ENCODE measurements at places on chromosomes 11 and 22.

GRCh38 chr11:93324500-93324899 lies 6.0 kb upstream of the DEUP1 start:
- no peak for DNase-seq

- DNase-seq = no peak
Observed at GRCh38 chr11:17521106-17521900, 22.9 kb downstream of the USH1C start.

- DNase-seq = peak; percentile 73
Observed at GRCh38 chr22:50270666-50271394, 650 bp upstream of the MAPK11 start.

- no peak for DNase-seq
Observed at GRCh38 chr11:111177037-111177871, 68.3 kb upstream of the POU2AF2 start.

DNA sequence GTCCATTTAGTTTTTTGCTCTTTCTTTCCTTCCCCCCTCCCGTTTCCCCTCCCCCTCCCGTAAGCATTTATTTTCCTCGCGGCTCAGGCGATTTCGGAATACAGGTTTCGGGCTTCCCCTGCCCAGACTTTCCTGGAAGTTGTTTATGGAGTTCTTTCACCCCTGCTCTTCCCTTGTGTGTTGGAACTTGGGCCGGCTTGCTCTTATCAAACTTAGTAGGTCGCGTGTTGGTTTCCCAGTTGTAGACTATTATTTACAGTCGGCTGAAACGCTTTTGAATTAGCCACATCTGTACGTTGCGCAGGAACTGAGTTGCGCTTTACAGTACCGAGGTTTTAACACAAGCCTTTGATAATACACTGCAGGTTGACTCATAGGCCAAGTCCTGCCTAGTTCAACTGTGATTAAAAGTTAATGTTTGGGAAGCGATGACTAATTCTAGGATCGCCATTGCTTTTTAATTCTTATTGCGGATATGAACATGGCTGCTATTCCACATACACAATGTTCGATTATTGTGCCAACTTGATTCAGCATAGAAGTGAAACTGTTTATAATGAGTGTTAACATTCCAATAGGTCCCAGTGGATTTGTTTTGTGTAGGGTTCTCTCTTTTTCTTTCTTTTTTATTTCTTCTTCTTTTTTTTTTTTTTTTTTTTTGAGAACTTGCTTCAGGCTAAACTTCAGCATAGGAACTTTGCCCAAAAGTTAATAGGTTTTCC lies 1.7 kb downstream of the YAP1 start:
- DNase-seq = no peak

- DNase-seq = no peak
Observed at GRCh38 chr11:120200677-120201076, 10.2 kb upstream of the OAF start.

GRCh38 chr11:4006946-4007680 lies 87.5 kb upstream of the RRM1 start:
- DNase-seq = no peak

GRCh38 chr11:69061713-69062053 lies 13.0 kb downstream of the TPCN2 start:
- DNase-seq = no peak

GRCh38 chr22:47308886-47309285 lies 546.4 kb downstream of the TBC1D22A start:
- DNase-seq = no peak

- peak; percentile 49 for DNase-seq
Observed at GRCh38 chr11:119339589-119340334, 921 bp downstream of the C1QTNF5 start.

GRCh38 chr11:19674836-19675235 lies 37.8 kb upstream of the NAV2 start:
- no peak for DNase-seq

DNA sequence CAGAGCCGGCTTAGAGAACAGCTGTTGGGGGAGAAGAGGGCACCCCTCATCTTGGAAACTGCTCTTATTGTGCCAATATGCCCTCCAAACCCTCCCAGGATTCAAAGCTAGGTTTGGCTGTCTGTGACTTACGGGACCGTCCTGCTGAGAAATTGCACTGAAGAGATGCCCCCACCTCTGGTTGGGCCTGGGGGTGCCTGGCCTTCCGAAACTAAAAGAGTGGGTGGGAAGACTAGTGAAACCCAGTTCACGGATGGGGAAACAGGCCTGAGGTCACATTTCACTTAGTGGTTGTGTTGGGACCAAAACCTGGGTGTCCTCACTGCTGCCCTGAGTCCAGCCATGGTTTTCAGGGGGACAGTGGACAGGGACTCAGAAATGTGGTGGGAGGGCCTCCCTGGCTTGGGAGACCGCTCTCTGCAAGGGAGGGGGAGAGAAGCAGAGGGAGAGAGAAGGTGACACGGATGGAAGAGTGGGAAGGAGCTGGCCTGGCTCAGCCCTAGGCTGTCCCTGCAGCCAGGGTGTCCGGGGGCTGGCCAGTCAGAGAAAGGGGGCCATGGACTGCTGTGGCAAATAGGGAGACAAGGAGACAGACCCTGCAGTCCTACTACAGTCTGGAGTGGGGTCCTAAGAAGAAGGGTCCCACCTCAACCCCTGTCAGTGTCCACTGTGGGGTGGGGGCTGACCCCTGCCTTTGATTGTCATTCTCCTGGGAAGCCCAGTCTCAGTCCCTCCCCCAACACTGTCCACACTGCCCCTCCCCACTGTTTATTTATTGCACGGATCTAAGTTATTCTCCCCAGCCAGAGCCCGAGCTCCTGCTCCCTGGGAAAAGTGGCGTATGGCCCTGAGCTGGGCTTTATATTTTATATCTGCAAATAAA lies 13.6 kb downstream of the MAFF start:
- DNase-seq = no peak

GRCh38 chr11:11149671-11150459 lies 203.2 kb downstream of the CSNK2A3 start:
- DNase-seq = peak; percentile 17

DNA sequence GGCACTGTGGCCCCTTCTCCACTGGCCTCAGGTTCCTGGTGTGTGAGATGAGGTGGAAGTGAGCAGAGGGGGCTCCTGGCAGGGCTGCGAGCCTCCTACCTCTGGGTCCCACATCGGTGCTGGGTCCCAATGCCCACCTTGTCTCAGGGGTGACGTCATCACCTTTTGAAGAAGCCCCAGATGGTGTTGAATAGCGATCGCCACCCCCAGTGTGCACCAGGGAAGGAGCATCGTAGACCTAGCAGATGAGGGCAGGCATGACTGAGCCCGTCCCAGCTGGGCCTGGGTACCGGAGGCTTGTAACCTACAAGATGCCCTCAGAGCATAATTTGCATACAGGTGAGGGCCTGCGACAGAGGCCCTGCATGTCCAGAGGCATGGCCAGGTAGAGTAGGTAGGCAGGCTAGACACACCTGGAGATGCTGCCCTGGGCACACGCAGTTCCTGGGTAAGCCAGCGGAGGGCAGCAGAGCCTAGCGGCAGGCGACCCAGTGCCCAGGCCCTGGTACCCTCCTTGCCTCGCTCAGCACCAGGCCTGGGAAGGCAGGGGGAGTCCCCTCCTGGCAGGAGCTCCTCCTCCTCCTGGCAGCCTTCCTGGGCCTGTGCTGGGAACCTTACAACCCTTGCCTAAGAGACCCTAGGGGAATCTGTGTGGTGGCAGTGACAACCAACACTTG lies 52.5 kb downstream of the TPCN2 start:
- DNase-seq = peak; percentile 82

DNA sequence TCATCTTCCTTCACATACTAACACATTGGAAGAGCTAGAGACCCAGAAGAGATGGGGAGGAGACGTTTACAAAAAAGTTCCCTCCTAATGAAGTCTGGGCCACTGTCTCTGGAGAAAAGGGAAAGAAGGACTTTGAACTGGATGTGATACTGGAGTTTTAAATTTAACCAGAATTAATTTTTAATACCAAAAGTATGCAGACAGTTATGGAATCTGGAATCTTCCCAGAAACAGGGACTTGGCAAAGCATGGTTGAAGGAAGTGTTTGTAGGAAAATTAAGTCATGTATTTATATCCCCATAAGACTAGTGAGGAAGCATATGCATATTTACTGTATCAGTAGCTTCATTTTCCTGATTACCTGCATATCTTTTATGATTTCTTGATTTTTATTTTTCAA lies 215.5 kb downstream of the TTC28 start:
- DNase-seq = no peak

DNA sequence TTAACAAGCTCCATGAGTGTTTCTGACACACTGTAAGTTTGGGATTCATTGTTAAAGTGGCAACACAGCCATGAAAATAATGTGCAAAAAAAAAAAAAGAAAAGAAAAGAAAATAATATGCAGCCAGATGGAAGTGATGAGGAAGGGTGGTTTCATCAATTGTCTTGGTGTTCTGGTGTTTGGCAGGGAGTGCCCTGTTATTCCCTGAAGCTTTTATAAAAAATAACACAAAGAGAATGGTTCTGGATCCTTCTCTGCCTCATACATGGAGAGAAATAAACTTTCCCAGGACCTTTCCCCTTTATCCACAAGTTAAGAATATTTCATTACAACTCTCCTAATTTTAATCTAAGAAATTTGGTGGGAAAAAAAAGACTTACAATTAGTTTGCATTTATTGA lies 16.7 kb downstream of the AMOTL1 start:
- no peak for DNase-seq

DNA sequence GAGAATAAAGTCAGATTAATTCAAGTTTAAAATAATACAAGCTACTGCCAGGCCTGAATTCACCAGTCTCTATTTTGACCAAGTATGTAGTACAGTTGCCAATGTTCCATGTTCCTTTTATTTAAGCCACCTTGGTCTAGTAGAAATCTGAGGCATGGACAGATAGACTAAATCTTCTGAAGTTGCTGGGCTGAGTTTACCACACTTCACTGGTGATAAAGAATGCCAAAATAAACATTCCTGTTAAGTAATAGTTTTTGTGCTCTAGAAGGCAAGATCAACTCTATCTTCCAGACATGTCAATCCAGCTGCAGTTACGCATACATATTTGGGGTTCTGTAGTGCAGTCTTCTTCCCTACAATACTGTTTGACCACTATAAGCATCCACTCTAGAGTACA lies 83.9 kb upstream of the C11orf87 start:
- DNase-seq = no peak

DNA sequence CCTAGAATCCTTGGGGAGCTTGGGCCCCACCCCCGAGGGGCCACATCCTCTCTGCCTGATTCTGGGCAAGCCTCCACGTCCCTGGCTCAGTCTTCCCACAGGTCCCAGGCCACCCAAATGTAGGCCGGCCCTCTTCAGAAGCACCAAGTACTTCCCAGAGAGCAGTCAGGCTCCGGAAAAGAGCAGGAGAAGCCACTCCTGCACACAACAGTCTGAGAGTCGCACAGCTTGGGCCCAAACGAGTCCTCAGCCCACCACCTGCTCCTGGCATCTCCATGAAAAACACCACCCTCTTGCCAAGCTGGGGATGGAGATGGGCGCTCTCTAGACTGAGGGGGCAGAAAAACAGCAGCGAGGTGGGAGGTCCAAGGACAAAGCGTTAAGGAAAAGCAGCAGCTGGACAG lies 15.4 kb downstream of the EHD1 start:
- no peak for DNase-seq

DNA sequence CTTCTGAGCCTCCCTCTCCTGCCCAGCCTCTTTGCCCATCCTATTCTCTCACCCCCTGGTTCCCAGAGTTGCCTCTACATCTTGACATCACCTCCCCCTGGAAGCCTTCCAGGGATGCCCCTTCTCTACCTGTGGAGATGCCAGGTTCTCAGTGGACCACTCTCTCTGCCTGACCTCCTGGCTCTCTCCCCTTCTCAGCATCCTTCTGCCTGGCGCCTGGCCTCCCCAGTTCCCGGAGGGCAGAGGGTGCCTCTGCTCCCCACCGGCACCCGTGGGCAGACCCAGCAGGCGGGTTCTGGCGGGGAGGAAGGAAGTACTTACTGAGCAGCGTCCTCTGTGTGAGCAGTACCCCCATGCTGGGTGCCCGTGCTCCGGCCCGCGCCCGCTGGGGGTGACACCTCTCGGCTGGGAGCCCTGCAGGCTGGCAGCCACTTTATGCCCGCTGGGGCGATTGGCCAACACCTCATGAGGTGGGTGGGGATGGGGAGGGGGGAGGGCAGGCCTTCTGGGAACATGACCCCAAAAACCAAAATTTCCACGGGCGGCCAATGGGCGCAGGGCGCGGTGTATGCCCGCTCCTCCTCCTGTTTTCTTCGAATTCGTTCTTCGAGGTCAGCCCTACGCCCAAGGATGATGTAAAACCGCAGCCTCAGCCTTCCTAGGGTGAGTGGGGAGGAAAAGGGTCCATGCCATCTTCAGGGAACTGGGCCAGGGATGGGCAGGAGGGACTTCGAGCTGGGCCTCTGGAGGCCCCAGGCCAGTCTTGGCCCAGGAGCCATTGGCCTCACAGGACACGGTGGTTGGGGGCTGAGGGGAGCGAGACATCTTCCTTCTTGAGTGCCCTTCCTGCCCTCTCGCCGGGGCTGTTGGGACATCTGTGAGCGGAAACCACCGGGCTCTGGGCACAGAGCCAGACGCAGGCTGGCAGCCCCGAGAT lies at the start of gene OSM:
OSM (minus strand) TSS at position 407 of the 937 bp plus-strand sequence; CDS start at position 355, 52 bp downstream.
- DNase-seq = peak; percentile 80

DNA sequence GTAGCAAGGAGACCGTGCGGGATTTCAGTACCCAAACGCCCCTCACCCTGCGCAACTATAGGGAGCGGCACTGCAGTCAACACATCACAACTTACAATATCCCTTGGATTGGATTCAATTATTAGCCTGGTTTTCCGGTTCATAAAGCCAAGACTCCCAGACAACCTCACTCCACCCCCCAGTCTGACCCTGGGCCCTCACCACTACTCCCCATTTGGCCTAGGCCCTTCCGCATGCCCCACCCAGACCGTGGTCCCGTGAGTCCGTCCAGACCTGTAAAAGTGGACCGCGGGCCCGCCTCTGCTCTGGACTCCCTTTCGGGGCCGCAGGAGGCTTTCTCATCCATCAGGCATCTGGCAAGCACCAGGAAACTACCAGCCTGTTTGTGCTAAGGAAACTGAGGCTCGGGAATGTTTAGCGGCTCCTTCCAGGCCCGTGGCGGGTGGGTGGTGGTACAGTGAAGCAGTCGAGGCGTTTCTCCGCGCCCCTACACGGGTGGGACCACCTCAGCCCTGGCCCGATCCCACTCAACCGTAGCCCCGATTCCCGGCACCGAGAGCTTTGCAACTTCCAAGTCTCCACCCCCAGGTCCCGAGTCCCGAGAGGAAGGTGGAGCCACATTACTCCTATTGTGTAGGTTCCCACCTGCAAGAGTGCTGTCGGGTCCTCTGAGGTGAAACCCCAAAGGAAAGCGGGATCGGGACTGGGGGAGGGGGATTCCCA lies 679 bp upstream of the DPP3 start:
- no peak for DNase-seq

DNA sequence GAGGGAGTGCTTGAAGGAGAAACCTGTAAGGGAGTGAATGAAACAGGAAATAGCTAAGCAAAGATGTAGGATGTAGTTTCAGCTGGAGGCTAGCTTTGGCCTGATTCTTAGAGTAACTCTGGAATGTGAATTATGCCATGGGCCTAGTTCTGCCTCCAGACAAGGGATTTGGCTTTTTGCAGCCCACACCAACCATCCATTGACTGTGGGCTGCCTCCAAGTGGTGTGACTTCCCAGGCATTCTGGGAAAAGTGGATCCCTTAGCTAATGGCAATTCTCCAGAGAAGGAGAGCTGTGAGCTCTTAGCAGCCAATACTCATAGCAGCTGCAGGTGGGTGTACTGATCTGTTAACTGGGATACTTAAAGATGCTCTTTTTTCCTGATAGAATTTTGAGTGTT lies 2.0 kb upstream of the OR9I1 start:
- no peak for DNase-seq
